Cortex of kidney (tissue), 1 donor: ENCODE measurements at places on chromosomes 6 and 20.

DNA sequence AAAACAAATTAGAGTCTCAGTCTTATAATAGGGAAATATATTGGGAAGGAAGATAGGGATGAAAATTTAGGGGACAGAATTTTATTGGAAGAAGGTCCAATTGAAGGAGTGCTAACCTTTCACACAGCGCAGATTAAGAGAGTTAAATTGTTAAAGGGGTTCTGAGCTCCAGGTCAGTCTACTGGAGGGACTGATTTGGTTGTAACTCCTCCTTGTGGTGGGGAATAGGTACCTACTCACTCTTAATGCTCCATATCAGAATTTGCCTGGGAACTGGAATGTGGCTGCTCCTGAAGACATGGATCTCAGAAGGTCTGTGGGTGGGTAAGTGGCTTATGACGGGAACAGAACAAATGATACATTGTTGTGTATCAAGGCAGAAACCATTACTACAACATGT, 143.5 kb downstream of the FLRT3 start:
- no peak for DNase-seq

GRCh38 chr20:46207793-46208192, 89.7 kb downstream of the CD40 start:
- no peak for DNase-seq

DNA sequence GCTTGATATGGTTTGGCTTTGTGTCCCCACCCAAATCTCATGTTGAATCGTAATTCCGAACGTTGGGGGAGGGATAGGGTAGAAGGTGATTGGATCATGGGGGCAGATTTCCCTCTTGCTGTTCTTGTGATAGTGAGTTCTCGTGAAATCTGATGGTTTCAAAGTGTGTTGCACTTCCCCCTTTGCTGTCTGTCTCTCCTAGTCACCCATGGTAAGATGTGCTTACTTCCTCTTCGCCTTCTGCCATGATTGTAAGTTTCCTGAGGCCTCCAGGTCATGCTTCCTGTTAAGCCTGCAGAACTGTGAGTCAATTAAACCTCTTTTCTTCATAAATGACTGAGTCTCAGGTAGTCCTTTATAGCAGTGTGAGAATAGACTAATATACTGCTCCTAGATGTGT, 19.9 kb downstream of the PFDN4 start:
- DNase-seq, result no peak

DNA sequence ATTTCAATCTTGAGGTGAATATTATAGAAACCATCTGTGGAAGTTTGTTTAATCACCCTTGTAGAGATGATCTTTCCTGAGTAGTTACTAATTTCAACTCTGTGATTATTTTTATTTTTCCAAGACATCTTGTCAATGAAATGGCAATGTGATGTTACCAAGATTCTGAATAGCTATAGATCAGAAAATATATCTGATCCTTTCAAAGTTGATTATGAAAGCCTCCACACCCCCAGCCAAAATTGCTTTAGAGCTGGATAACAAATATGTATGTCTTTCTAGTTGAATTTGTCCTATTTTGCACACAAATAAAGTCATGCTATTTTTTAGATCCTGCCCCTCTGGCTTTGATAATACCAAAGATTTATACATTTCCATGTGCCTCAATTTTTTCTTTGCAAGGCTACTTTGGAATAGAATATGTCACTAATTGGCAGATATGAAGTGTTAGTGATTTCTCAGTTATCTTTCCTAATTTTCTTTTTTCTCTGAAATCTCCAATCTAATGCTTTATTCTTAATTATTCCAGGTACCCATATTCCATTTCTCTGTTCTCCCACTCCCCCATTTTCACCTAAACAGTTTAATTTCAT, 5.0 kb downstream of the SIM1 start:
- no peak for DNase-seq

GRCh38 chr6:14655201-14656061, 537.9 kb downstream of the CD83 start:
- DNase-seq, result no peak

DNA sequence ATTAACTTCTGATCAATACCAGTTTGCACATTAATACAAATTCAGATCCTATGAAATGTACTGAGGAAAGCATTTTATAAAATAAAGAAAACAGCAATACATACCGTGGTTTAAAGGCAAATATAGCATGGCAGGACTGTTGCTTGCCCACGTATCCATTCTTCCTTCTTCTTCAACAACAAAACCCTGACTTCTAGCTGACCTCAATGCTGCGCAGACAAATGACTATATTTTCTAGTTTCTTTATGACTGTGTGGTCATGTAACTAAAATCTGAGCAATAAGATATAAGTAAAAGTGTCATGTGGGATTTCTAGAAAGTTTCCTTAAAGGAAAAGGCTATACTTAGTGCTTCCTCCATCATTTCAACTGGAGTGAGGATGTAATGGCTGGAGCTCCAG, 85.0 kb downstream of the CDC40 start:
- DNase-seq, result no peak

GRCh38 chr6:133431031-133431430, 189.9 kb downstream of the EYA4 start:
- DNase-seq, result no peak

DNA sequence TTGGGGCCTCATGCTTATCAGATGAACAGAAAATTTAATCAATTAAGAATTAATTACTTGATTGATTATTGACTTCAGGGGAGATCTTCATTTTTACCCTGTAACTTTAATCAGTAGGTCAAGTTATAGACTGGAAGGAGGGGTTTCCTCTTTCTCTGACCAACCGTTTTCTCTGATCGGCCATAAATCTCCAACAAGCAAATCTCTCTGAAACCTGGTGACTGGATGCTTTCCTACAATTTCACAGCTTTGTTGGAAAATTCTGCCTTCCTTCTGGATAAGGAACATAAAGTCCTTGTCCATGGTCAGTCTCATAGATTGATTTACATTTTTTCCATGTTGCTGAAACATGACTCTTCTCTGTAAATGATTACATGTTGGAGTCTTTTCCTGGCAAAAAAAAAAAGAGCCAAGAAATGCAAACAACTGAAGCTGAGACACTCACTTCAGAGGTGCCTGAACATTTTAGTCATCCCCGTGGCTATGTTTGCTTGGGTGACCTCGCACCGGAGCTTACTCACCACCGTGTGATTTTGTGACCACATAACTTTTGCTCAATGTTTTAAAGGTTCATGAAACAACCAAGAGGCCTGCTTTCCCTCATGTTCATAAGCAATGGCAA, 31.0 kb downstream of the IRF4 start:
- no peak for DNase-seq

DNA sequence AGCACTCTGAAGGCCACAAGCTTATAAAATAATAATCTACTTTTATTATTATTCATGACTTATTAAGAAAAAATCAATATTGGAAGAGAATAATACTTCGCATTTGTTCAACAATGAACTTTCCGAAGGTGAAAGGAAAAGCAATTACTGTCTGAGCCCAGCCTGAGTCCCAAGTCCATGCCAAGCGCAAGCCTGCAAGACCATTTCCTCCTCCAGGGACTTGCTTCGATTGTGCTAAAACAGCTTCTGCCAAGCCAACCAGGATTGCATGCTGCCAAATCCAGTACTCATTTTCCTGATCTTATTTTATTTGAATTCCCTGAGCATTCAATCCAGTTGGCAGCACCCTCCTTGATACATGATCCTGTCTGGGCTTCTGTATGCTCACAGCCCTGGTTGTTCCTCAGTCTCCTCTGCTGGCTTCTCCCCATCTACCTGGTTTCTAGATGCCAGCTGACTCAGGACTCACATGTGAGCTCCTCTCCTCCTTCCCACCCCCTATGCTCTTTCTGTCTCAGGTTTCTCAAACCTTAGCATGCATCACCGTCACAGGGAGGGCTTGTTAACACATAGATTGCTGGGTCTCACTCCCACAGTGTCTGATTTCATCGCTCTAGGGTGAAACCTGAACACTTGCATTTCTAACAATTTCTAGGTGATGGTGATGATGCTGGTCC, 55.9 kb upstream of the PSMF1 start:
- DNase-seq, result no peak

DNA sequence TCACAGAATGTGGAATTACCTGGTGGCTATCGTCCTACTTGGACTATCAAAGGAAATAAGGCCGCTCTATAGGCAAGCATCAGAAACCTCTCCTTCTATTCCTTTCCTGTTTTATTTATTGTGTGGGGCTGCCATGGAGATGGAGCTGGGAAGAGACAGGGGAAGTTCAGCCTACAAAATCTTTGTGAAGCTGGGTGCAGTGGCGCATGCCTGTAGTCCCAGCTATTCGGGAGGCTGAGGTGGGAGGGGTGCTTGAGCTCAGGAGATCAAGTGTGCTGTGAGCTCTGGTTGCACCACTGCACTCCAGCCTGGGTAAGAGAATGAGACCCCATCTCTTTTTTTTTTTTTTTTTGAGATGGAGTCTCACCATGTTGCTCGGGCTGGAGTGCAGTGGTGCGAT, 60.3 kb downstream of the KCNB1 start:
- DNase-seq, result no peak

- no peak for DNase-seq
Observed at GRCh38 chr20:1724901-1725300, 67.3 kb upstream of the SIRPG start.

GRCh38 chr6:153623496-153623895, 415.5 kb upstream of the OPRM1 start:
- DNase-seq, result no peak

GRCh38 chr6:71299541-71300470, 11.2 kb downstream of the OGFRL1 start:
- DNase-seq, result no peak

GRCh38 chr20:19045371-19045770, 167.1 kb upstream of the SLC24A3 start:
- no peak for DNase-seq

DNA sequence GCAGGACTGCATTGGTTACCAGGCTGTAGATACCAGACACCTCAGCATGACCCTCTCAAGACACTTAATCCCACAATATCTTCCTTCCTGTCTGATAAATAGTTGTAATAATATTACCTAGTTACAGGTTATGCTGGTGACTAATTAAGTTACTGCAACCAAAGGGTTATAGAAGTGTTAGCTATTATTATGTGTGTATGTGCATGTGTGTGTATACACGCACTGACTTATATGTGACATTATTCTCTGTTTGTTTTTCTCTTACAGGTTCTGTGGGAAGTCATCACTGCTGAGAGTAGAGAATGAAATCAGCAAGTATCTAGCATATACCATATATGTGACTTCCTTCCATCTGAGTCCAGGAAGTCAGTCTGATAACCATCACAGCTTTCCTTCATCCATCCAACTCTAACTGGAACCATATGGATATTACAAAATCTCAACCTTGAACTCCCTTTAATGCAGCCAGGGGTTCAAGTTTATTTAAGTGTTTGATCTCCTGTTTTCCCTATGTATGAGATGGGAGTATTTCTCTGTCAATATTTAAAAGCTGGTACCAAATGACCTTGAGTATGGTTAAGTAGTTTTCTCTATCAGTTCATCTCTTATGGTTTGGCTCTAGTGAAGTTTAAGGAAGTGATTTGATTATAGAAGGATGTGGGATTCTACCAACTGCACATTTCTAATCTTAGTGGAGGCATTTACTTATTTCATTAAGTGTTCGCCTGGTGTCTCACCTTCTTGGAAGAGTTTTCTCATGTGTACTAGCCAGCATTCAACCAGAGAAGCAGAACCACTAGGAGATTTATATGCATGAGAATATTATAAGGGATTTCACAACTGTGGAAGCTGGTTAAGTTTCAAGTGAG, 313.2 kb downstream of the HIVEP2 start:
- DNase-seq, result no peak

DNA sequence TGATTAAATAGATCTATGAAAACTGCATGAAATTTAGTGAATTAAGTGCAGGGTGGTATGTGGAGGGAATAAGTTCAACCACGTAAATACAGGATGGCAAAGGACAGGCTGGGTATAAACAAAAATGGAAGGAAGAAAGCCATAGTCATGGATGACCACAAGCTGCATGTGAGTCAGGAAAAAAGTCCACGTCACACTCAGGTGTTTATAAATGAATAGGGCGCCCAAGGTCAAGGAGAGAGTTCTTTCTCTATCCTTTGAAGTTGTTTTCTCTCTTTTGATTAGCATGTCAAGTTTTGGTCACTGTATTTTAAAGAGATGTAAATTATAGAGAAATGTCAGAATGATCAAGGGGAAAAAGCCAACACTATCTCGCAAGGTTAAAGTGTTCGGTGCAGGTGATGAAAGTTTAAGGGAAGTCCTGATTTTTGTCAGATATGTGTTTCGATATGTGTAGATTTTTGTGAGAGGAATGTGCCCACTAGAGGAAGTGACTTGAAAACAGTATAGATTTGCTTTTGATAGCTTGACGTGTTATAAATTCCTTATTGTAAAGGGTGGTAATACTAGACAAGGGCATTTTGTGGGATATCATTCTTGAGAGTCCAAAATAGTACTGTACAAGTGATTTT, 58.7 kb downstream of the MAP3K4 start:
- no peak for DNase-seq

GRCh38 chr6:145209272-145209671, 526.0 kb downstream of the EPM2A start:
- no peak for DNase-seq

- no peak for DNase-seq
Observed at GRCh38 chr20:1876975-1877608, 18.1 kb upstream of the SIRPA start.

DNA sequence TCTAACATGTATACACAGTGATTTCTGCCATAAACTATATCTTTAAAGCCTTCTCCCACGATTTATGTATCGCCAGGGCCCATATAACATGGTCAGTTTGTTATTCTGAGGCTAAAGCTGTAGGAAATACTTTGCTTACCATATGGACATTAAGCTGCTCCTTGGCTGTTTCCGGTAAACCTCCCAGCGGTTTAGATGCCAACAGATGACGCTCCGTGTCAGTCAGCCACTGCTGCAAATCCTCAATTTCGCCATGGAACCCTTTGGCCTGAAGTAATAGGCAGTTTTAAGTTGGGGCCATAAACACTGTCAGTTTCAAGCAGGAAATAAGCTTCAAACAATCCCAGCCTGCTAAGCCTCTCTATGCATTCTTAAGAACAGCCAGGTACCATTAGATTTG, 145.4 kb downstream of the DST start:
- no peak for DNase-seq

- no peak for DNase-seq
Observed at GRCh38 chr6:44042989-44043478, 84.2 kb downstream of the MRPL14 start.

GRCh38 chr20:62773845-62774714, 22.2 kb upstream of the MRGBP start:
- no peak for DNase-seq

GRCh38 chr20:7308163-7308562, 540.7 kb downstream of the BMP2 start:
- DNase-seq, result no peak

- no peak for DNase-seq
Observed at GRCh38 chr6:31383149-31383548, 20.2 kb upstream of the MICA start.
